ENCODE measurements at places on chromosomes 6 and 20.

DNA sequence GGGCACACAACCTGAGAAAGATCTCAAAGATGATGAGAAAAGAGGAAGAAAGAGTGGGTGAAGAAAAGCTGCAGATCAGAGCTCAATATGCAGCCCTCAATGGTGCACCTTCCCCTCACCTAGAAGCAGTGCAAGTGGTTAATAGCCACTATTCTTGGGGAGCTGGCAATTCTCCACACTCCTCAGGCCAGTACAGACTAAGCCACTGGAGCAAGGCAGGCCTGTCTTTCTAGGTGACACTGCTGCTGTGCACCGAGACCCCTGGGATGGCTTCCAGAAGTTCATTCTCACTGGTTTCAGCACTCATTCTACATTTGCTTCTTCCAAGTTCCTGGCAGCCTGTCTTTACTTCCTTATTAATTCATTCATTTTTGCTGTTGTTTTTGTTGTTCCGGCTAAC lies 973.3 kb downstream of the KIF16B start:
- DNase-seq: no peak

- no peak for DNase-seq
Observed at GRCh38 chr6:39200498-39201020, 28.7 kb downstream of the KCNK5 start.

GRCh38 chr20:33005132-33005566 lies 916 bp upstream of the SUN5 start:
- peak; percentile 43 for DNase-seq

GRCh38 chr6:14549871-14550270 lies 432.3 kb downstream of the CD83 start:
- no peak for DNase-seq

DNA sequence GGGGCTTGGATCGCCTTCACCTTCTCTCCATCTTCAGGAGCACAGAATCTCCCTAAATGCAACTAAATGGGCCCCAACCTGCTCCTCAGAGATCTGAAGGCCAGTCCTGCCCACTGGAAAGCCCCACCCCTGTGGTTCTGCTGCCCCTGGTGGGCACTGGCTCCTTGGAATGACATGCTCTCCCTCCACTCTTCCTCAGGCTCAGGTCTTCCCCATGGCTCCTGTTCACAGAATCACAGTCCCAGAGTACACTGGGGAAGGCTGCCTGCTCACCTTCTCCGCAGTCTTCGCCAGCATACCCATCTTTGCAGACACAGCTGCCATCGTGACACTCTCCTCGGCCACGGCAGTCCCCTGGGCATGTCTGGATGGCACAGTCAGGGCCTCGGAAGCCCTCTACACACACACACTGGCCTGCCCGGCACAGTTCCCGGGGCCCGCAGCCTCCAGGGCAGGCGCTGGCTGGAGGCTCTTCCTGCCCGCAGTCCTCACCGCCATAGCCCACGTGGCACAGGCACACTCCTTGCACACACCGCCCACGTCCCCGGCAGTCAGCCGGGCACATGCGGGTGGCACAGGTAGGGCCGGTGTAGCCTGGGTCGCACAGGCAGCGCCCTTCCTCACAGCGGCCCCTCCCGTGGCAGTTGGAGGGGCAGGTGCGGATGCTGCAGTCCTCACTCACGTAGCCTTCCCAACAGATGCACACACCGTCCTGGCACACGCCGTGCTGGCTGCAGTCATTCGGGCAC lies 13.6 kb downstream of the TNXB start:
- DNase-seq: no peak

GRCh38 chr6:55704421-55704820 lies 125.4 kb upstream of the HMGCLL1 start:
- no peak for DNase-seq

DNA sequence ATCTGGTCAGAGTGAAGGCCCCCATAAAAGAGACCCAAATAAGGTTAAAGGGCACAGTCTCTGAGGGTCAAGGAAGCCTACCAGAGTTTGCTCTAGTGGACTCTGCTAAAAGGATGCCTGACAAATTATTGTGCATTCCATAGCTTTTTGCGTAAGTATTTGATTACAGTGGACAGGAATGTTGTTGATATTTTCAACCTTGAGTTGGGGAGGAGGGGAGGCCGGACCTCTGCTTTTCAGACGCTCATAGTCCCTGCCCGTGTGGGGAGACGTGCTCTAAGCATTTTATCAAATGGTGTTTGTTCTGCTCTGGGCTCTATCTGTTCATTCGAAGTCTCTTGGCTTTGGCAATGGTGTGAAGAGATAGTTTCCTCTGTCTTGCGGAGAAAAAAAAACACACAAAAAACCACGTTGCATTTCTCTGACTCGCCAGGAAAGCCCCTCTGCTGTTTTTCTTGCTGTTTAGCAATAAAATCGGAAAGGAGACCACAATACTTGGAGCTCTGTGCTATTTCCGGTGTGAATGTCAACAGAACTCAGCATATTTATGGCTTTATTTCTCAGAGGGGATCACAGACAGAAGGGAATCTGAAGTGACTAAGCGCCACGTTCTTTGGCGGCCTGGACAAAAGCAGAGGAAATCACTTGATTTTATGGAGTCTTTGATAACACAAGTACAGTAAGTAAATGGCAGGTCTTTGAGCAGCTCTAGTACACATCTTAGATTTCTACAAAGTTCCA lies 159.8 kb downstream of the ZFP64 start:
- DNase-seq: no peak

- peak; percentile 10 for DNase-seq
Observed at GRCh38 chr6:79525272-79526100, 11.7 kb downstream of the LCA5 start.

- no peak for DNase-seq
Observed at GRCh38 chr20:46145713-46146112, 27.6 kb downstream of the CD40 start.

GRCh38 chr20:168876-169275 lies 11.6 kb downstream of the DEFB127 start:
- DNase-seq: no peak

- DNase-seq: no peak
Observed at GRCh38 chr6:3414327-3415081, 42.3 kb downstream of the SLC22A23 start.

GRCh38 chr6:3230900-3231246 lies 3.4 kb upstream of the TUBB2B start:
- DNase-seq: peak; percentile 55

GRCh38 chr6:18019539-18020534 lies 32.4 kb upstream of the KIF13A start:
- DNase-seq: no peak

DNA sequence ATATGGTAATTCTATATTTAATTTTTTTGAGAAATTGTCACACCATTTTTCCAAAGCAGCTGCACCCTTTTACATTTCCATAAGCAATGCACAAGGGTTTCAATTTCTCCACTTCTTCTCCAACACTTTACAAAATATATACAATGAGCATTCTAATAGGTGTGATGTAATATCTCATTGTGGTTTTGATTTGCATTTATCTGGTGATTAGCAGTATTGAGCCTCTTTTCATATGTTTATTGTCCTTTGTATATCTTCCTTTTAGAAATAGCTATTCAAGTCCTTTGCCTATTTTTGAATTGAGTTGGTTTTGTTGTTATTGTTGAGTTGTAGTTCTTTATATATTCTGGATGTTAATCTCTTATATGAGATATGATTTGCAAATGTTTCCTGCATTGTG lies 47.6 kb upstream of the HBS1L start:
- DNase-seq: no peak

GRCh38 chr6:15283986-15284361 lies 38.1 kb downstream of the JARID2 start:
- no peak for DNase-seq

- no peak for DNase-seq
Observed at GRCh38 chr20:34385464-34385863, 22.4 kb downstream of the ITCH start.

GRCh38 chr6:84854811-84855400 lies 90.5 kb upstream of the TBX18 start:
- no peak for DNase-seq

GRCh38 chr6:3813150-3813780 lies 35.9 kb upstream of the FAM50B start:
- peak; percentile 32 for DNase-seq

GRCh38 chr20:47544852-47545251 lies 43.2 kb downstream of the NCOA3 start:
- DNase-seq: no peak

DNA sequence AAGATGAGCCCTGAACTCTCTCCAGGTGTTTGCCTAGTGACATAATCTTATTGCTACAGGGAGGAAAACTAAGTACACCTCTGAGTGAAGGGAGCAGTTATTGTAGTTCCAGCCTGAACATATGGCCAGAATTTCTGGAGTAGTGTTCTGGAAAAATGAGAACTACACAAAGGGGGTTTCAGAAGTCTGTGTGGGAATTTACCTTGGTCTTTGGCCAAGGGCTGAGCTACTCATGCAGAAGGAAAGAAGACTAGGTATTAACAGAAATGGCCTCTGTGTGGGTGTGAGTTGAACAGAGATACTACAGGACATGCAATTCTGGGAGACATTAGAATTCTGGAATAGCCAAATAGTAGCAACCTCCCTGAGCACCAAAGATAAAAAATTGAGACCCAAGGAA lies 1009.7 kb upstream of the GJE1 start:
- no peak for DNase-seq

DNA sequence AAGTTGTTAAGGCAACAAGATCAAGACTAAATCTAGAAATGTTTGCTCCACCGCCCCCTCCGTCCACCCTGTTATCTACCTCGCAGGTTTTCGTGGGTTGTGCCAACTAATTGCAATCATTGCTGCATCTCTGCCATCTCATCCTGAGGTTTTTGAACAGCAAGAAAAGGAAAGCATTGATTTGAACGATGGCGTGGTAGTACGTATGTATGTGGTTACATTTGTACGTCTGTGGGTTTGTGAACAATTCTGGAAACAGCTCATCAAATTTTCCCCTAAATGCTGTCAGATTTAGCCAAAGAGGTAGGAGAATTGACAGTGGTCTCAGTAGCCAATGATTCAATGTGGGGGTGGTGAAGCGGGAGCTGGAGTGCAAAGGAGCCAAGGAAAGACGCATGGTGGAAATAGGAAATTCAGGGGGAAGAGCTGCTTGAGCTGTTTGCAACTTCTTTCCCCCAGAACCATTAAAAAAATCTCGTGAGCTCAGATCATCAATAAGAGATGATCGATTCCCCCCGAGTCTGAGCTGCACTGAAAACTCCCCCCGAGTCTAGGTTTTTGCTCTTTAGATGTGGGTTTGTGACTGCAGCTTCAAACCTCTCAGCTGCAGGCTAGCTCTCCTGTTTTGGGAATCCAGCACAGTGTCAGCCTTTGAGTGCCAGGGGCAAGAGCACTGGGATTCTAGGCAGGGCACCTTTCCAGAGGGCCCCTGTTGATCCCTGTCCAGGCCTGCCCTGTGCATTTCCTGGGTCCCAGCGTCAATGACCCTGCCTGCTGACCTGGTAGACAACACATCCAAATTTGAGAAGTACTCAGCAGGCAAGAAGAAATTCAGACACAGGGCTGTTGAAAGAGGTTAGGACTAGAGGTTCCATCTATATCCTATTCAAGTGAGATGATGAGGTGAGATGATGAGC lies 72.6 kb upstream of the LY86 start:
- DNase-seq: no peak

GRCh38 chr6:45896783-45897441 lies 118.7 kb downstream of the CLIC5 start:
- DNase-seq: no peak

DNA sequence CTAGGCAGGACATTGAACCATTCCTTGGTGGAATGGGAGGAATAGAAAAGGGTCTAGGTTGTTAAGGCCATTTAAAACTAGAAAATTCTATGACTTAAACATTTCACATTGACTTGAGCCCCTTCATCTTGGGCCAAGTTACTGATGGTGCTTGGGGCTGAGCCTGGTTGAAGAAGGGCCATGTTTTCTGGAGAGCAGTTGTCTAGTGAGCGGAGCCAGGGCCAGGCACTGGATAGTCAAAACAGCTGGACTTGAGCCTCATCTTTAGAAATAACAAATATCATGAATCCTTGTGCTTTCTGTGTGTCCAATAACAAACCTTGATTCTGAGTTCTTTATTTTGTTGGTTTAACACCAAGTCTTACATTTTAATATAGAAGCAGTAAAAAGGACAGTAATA lies 134.6 kb upstream of the TCF21 start:
- DNase-seq: no peak

DNA sequence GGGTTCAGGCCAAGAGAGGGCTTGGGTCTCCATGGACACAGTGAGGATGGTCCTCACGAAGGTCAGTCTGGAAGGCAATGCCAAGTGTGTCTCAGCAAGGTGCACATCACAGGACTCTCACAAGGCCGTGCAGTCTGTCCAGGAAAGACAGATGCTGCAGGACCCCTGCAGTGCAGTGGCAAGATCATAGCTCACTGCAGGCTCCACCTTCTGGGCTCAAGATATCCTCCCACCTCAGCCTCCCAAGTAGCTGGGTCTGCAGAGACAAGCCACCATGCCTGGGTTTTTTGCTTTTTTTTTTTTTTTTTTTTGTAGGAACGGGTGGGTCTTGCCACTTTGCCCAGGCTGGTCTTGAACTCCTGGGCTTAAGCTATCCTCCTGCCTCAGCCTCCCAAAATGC lies 26.4 kb downstream of the ZMYND8 start:
- DNase-seq: no peak

- DNase-seq: no peak
Observed at GRCh38 chr20:22475662-22476061, 108.7 kb downstream of the FOXA2 start.

GRCh38 chr20:49712996-49713752 lies 504 bp downstream of the B4GALT5 start:
- DNase-seq: peak; percentile 27

DNA sequence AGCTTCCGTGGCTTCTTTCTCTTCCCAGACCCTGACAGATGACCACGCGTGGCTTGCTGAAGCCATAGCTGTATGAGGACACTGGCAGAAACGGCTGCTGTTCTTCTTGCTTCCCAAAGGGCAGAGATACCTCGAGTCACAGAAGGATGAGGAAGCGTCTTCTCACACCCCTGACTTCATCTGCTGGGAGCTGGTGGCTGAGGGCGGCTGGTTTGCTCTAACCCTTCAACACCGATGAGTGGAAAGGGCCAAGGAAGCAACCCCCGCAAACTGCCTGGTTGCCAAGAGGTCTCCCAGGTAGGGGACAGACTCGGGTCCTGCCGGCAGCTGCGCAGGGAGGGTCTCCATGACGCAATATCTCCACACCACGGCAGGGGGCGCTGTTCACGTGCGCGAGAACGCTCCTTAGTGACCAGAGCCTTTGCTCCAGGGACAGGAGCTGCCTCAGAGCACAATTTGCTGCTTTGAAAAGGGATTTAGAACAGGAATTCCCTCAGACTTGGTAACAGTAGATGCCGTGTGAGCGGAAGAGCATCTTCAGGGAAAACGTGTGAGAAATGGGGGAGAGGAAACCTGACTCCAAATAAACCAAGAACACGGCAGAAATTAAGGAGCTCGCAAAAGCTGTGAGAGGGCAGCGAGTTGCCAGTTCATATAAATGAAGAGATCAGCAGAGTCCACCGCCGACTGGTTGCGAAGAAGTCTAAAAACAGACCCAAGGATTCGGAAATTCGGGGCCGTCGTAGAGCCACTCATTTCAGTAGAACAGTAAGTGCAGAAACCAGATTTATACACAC lies 80.2 kb downstream of the ERMARD start:
- DNase-seq: peak; percentile 51

- DNase-seq: no peak
Observed at GRCh38 chr6:54602591-54602990, 244.0 kb upstream of the FAM83B start.
